GM20000 (cell line): ENCODE measurements at places on chromosomes 2 and 18.

DNA sequence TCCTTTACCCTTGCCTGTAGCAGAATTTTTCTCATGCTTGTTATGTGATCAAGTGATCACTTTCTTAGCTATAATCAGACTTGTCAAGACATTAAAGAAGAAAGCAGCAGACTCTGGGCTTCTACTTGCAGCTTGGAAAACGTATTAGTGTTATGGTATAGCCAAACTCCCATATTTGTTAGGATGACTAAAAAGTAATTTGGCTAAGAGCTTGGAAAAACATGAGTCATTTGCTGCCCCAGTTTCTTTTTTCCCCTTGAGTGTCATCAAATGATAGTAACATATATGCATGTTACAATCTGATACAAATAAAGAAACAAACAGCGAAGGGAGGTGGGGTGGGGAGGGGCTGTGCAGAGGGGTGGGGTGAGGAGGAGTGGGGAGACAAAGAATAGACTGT, 155.5 kb downstream of the IKZF2 start:
- DNase-seq, result no peak

DNA sequence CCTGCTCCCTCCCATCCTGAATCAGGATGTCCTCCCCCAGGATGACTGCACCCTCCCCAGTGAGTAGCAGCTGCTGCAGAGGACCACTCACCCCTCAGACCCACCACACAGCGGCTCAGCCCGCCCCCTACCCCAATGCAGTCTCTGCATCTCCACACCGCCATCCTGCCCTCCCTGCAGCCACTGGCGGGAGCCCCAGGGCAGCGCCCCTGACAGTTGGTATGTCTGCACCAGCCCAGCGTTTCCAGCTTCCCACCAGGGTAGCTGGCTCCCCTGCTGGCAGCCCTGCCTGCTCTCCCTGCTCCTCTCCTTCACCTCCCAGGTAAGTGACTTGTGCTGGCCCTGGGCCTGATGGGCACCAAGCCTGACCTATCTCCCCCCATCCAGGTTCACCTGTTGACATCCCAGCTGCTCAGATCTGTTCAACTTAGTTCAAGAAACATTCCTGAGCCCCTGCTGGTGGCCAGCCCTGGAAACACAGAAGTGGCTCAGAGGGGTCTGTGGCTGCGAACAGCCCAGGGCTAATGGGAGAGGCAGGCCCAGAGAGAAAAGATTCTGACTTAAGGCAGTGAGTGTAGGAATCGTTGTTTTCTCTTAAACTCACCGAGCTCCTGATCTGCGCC, 117.7 kb upstream of the RAB6C start:
- DNase-seq, result no peak

DNA sequence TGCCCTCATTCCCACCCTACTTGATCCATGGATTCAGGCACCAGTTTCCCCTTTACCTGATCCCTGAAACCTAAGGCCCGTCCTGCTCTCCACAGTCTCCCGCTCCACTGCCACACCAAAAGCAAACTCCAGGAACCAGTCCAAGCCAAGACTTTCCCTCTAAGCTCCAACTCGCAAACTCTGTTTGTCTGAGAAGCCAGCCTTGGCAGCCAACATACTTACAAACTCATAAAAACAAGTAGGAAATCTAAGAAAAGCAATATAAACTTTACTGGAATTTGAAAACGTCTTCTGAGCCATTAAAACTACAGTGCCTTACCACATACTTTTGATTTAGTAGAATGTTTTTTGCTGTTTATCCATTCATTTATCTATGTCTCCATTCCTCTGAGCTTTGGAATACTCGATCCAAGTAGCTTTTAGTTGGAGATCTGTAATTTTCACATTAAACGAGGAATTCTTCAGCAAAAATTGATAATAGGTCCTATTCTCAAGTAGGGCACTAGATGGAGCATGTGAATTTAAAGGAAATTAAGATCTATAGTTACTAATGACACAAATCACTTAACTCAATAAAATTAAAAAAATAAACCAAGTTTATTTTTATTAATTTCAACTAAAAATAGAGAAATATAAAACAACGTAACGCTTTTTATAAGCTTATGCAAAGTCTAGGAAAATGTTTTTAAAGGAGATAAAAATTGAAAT, 199.7 kb downstream of the MYO3B start:
- no peak for DNase-seq

DNA sequence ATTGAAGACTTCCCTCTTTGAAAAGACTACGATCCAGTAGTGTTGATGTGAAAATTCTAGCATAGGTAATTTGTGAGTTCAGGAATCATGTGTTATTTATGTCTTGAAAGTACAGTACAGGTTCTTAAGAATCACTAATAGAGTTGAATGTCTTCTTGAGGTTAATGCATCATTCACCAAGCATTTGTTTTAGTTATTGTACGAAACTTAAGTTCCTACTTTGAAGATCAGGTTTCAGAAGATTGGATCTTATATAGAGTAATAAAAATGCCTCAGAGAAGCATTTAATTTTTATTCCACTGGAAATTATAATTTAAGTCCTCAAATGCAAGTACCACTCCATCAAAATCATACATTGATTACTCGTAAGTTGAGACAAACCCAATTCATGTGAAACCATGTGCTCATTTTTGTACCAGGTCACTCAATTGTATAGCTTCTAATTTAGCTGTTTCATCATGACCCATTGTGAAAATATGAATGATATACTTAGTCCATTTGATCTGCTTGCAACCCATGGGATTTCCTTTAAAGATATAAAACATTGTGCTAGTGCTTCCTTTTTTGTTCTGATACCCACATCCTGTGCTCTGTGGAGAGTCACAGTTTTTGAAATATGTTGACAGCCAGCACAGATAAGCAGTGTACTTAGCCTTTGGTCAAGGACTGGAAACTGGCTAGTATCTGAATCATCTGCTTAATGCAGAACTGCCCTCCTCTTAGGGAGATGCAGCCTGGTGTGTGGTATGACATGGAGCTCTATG, 22.5 kb upstream of the RAB27B start:
- no peak for DNase-seq

GRCh38 chr2:95266781-95267430, 7.3 kb upstream of the PROM2 start:
- no peak for DNase-seq

DNA sequence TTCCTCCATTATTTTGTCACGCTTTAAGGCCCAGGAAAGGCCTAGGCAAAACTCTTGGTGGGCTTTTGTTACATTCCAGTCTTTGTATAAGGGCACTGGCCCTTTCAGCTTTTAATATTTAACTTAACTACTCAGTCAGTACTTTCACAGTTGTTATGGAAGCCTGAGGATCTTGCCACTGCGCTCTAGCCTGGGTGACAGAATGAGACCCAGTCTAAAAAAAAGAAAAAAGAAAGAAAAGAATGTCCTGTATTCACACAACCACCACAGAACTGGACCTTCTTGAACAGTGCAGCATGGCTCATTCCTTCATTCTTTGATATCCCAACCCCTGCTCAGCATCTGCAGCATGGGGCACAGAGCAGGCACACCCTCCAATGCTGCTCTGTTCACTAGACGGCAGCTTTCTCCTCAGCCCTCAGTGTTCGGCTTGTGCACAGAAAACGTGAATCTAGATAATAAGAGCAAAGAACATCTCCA, 93.4 kb upstream of the MSH2 start:
- no peak for DNase-seq

GRCh38 chr2:236917164-236917563, 168.5 kb upstream of the COPS8 start:
- DNase-seq, result no peak

GRCh38 chr2:156380117-156380645, 47.7 kb upstream of the NR4A2 start:
- no peak for DNase-seq

DNA sequence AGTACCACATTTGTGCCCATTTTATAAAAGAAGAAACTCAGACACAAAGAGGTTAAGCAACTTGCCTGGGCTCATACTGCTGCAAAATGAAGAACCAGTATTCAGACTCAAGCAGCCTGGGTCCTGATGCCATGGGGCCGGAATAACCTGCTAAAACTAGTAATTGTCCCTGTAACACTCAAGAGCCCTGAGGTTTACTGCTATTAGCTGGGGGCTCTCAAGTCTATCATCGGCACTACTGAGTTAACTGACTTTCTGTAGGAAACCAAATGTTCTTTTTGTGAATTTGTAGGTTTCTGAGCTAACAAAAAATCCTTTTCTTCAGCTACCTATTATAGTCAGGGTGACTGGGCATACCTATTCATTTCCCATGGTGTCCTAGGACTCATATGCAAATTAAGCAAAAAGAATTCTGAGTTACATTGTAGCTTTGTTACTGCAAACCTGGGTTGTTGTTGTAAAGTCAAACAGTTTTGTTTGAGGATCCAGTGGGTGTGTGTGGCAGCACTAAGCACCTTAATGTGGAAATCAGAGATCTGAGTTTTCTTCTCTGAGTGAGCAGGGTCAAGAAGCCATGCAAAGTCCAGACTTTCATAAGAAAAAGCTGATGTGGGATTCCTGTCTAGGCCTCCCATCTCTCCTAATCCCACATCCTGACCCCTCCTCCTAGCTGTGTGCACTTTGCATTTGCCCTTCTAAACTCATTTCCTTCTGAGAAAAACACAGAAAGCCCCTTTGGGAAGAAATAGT, 72.4 kb upstream of the TNP1 start:
- DNase-seq, result no peak
